Tracheal epithelial cell (primary cell): ENCODE measurements at places on chromosomes 7 and 10. TPM values are rescaled to one million over a fixed set of nuclear protein-coding genes. Genes with fewer than 3 reads are reported as not detected.

Gene ANKRD61
- 0.21 and 0.48 TPM in 2 replicates for total RNA-seq

Gene FAM25C
- total RNA-seq = not detected in 2 replicates

Gene MAGI2
- total RNA-seq = 0.96 and 1.7 TPM in 2 replicates

Gene SAMD9L
- under 0.01 and 3.1 TPM in 2 replicates for total RNA-seq

Gene GRM8
- not detected in 2 replicates for total RNA-seq

Gene ACTL6B
- not detected in 2 replicates for total RNA-seq
